ENCODE measurements at places on chromosomes 13 and 19.
A peak's percentile ranks its signal among the peaks of the same experiment; 100 is the strongest.

DNA sequence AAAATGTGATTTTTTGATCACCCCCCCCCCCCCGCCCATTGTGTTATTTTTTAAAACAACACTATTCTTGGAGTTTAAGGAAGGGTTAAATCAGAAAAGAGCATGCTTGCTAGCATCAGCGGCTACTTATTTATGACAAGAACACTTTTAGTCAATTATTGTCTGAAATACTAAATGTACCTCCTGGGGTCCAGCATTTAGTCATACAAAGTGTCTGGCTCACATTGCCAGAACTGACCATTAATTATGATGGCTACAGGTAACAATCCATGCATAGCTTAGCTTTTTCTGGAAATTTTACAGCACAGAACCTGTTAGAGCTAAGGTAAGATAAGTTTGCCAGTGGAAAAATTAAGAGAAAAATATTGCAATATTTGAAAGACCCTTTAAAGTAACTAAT lies 90.1 kb downstream of the PCDH9 start:
- DNase-seq = no peak

GRCh38 chr19:43956827-43957226 lies 5.8 kb downstream of the ZNF221 start:
- no peak for DNase-seq

- no peak for DNase-seq
Measured at GRCh38 chr19:14495672-14496028, 277 bp downstream of the GIPC1 start.

GRCh38 chr19:55369653-55370304 lies 484 bp downstream of the IL11 start:
- peak; percentile 84 for DNase-seq

DNA sequence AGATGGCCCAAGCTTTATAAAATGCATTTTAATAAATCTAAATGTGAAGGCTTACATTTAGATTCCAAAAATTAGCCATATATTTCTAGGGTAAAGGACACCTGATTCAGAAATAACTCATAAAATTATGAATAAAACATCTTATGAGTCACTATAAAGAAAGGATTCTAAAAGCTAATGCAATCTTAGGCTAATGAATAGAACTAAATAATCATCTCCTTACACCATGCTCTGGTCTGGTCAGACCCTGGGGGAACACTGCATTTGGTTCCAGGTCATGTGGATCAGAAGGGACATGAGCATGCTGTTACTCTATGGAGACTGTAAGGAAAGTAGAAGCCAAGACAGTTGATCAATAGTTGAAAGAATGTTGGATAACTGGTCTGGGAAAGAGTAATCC lies 370.4 kb downstream of the NDFIP2 start:
- no peak for DNase-seq

- no peak for DNase-seq
Measured at GRCh38 chr13:91593456-91593855, 195.0 kb downstream of the GPC5 start.

GRCh38 chr19:6828698-6829633 lies 56.5 kb downstream of the VAV1 start:
- DNase-seq = peak; percentile 24

GRCh38 chr19:41746593-41747227 lies 8.6 kb upstream of the CEACAM6 start:
- peak; percentile 60 for DNase-seq

- DNase-seq = no peak
Measured at GRCh38 chr13:78686461-78686860, 27.5 kb upstream of the OBI1 start.

- no peak for DNase-seq
Measured at GRCh38 chr13:69288026-69288425, 819.6 kb upstream of the ATXN8OS start.

- no peak for DNase-seq
Measured at GRCh38 chr13:46609726-46610125, 56.8 kb downstream of the LRCH1 start.

GRCh38 chr19:52648336-52649016 lies 10.3 kb upstream of the ZNF83 start:
- peak; percentile 59 for DNase-seq

GRCh38 chr13:99963816-99964339 lies 7.7 kb downstream of the ZIC5 start:
- DNase-seq = no peak

- no peak for DNase-seq
Measured at GRCh38 chr13:31772231-31772630, 32.9 kb downstream of the RXFP2 start.

GRCh38 chr19:17411801-17412200 lies 6.4 kb upstream of the BST2 start:
- DNase-seq = no peak

DNA sequence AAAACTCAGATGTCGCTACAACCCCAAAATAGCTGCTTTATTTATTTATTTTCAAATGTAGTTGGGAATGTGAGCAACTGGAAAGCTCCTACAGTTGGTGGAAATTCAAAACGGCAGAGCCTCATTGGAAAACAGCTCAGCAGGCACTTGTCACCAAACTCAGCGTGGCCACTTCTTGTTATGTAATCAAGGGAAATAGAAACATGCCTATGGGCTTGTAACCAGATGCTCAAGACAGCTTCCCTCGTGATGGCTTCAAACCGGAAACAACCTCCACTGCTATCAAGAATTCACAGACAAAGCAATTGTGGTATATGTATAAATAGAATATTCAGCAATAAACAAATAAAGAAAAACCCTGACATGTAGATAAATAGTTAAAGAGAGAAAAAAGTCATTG lies 627.8 kb upstream of the SLC10A2 start:
- no peak for DNase-seq

DNA sequence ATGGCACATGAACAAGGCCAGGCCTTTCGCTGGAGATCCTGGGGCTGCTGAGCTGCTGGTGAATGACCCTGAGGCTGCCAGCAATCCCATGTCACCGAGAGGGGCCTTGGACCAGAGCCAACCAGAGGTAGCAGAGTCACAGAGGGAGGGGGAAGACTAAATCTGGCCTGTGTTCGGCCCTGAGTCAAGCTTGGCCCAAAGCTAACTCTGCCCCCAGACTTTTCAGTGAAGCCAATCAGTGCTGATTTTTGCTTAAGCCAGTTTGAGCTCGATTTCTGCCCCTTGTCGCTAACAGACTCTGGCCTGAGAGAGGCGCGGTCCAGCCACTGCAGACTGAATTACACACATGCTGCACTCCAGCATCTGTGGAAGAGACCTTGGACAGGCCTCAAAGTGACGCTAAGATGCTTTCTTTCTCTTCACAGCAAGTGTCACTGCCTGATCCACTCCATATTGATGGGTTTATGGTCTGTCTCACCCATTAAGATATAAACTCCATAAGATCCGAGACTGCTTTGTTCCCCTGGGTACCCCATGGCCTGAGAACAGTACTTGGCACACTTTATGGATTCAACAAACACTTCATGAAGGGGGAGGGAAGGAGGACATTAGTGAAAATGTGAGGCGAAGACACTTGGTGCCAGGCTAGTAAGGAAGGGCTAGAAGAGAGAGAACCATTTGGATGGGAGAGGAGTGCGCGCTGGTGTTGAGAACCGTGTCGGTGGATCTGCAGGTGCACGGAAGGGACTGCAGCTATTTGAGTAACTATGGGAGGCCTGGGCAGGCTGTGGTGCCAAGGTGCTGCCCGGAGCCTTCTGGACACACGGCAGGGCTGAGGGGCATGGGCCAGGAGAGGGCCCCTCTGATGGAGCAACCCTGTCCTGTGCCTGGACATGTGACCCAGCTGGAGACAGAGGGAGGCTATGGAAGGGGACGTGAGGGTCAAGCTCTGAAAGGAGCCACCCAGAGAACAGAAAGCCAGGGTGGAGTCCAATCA lies 17.6 kb downstream of the RANBP3 start:
- no peak for DNase-seq

- DNase-seq = no peak
Measured at GRCh38 chr19:30102239-30102638, 160.2 kb downstream of the URI1 start.

GRCh38 chr13:79285159-79285558 lies 120.9 kb downstream of the RBM26 start:
- DNase-seq = no peak

- no peak for DNase-seq
Measured at GRCh38 chr13:75432811-75433244, 49.1 kb downstream of the TBC1D4 start.

DNA sequence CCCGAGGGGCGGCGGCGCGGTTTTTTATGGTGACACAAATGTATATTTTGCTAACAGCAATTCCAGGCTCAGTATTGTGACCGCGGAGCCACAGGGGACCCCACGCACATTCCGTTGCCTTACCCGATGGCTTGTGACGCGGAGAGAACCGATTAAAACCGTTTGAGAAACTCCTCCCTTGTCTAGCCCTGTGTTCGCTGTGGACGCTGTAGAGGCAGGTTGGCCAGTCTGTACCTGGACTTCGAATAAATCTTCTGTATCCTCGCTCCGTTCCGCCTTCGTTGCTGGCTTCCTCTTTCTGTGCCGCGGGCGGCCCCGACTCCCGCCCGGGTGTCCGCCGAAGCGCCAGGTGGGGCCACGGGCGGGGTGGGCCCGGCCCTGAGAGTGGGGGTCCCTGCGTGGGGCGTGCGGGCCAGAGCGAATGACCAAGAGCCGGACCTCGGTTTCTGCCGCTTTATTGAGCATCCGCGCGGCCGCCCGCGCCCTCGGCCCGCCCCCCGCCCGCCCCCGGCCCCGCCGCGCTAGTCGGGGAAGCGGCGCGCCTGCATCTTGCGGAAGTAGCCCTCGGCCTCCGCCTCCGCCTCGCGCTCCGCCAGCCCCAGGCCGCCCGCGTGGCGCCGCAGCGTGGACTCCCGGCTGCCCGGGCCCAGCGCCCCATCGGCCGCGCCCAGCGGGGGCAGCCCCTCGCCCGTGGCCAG lies 9.6 kb downstream of the PLPPR3 start:
- DNase-seq = no peak

GRCh38 chr19:53389978-53390377 lies 5.0 kb upstream of the ZNF765 start:
- DNase-seq = no peak

DNA sequence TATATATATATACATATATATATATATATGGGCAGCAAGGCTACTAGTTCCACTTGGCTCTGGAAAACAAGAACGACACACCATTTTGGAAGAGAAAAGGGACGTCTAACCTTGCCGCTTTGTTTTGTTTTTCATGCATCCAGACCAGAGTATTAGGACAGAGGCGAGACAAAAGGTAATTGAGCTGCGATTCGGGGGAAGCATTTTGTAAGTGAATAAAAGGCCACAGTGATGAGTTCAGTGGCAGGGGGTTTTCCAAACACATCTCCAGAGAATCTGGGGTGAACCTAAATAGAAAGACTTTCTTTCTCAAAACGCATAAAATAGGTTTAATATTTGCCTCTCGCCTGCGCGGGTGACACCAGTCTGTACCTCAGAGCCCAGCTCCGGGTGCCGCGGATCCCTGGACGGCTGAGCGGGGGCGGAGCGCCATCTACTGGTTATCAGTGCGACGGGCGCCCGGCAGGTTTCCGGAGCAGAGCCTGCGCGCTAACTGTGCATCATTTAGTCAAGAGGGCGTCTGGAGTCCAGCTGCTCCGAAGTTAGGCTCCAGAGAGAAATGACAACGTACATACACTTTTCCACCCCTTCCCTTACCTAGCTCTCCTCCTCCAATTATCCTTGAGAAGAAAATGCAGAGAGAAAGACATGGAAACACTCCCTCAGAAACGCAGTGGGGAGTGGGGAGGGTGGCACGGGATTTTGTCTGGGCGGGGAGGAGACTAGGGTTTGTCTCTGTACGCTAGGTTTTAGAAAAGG lies 262.3 kb downstream of the TBC1D4 start:
- peak; percentile 76 for DNase-seq

- peak; percentile 82 for DNase-seq
Measured at GRCh38 chr19:11125994-11126685, 29.4 kb downstream of the SPC24 start.

GRCh38 chr19:30214651-30215051 lies 157.5 kb upstream of the ZNF536 start:
- DNase-seq = no peak

DNA sequence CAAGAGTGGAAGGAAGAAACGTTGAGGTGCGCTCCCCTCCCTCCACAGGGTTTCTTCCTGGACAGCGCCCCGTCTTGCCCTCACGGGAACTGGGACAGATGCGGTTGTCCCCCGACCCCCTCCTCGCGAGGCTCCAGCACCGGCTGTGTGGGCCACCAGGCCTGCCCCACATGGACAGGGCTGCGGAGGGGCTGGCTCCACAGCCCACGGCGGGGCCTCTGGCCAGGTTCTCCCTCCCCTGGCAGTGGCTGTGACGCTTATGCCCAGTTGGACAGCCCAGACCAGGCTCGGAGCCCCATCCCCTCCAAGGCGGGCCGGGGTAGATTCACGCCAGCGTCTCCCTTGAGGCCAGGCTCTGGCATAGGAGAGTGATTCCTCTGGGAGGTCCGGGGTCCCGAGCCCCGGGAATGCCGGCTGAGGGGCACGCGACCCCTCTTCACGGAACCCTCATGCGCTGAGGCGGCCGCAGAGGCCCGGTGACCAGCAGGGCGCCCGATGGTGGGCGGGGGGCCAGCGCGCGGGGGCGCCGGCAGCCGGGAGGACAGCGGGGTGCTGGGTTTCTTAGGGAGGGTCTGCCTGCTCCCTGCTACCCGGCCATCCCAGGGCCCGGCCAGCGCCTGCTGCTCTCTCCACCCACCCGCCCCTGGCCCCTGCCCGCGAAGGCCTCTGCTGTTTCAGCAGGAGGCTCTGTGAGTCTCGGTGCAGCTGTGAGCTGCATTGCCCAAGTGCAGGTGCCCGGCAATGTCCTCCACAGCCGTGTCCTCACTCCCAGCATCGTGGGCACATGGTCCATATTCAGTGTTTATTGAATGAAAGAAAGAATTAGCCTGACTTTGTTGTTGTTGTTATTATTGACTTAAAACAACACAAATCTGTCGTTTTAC lies 20.3 kb upstream of the GAS6 start:
- no peak for DNase-seq

DNA sequence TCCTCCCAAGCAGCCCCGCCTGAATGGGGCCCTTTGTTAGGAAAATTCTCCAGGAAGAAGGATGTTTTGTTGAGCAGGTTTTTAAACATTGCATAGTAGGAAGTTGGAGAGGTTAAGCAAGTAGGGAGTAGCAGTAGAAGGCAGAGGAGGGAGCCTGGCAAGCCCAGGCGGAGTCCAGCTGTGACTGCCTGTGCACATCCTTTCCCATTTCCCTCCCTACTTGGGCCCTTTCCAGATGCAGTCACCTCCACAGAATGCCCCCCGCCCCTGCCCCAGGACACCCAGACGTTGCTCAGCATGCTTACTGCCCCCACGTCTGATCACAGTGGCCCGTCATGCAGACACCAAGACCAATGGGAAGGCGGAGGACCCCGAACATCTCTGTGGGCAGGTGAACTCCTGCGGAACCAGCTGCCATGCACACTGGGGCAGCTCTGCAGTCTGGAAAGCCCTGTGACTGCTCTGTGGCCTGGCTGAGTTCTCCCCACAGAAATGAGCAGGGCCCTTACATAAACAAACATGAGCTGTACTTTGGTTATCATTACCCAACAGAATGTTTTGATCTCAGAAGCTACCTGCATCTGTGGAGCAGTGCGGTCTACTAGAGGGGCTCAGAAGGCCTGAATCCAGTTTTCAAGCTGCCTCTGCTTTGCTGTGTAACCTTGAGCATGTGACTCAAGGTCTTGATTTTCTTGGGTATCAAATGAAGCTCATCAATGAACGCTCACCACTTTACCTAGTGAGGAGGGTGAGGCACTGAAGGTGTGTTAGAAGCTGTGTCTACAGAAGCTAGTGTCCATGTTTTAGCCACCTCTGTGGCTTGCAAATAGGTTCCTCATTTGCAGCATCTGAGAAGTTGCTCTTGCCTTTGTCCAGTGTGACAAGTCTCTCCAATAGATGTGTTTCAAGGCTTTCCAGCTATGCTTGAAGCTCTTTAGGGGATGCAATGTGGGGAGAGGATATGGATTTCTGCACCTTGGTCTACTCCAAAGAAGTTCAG lies 84.2 kb downstream of the TNFRSF19 start:
- DNase-seq = no peak

GRCh38 chr13:107421951-107422350 lies 793.4 kb downstream of the LIG4 start:
- DNase-seq = peak; percentile 22
